ENCODE measurements at places on chromosomes 3 and 15.

DNA sequence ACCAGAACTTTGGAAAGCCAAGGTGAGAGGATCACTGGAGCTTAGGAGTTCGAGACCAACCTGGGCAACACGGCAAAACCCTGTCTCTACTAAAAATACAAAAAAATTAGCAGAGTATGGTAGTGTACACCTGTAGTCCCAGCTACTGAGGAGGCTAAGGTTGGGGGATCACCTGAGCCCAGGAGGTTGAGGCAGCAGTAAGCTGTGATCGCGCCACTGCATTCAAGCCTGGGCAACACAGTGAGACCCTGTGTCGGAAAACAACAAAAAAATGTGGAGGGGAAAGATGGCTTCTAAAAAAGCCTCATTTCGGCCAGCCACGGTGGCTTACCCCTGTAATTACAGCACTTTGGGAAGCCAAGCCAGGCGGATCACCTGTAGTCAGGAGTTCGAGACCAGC, 54.5 kb downstream of the SETD2 start:
- no peak for DNase-seq

DNA sequence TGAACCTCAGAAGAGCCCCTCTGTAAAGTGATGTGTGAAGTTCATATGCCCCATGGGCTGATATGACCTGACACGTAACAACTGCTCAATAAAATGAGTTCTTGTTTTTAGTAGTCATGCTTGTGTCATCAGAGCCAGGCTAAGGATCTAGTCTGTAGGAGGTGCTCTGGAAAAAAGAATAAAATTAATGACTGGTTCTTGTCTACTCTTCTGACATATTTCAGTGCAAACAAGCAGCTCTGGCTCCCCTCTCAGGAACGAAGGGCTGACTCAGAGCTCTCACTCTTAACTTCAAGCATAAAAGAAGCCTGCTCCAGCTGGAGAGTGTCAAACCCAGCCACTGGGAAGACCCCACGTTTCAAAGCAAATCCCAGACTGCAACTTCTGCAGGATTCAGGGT, 77.0 kb downstream of the LRIG1 start:
- DNase-seq: no peak

GRCh38 chr3:114674036-114674435, 380.2 kb downstream of the TIGIT start:
- peak; percentile 14 for DNase-seq

GRCh38 chr15:53448232-53449015, 311.0 kb downstream of the WDR72 start:
- DNase-seq: no peak

DNA sequence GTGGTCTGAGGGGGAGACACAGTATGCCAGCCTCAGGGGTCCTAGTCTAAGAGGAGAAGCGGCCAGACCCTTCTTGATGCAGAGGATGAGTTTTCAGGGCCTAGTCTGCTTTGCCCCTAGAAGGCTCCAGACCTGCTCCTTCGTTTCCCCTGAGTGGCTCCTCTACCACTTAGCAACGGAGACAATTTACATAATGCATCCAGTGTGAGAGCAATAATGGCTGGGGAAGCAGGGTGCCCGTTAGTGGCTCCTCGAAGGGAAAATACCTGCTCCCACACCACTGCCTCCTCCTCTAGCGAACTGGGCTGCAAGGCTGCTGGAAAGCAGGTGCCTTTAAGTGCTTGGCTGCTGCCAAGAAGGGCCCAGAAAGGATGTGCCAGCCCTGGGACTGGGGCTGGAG, 38.9 kb downstream of the CACNA2D2 start:
- DNase-seq: no peak

DNA sequence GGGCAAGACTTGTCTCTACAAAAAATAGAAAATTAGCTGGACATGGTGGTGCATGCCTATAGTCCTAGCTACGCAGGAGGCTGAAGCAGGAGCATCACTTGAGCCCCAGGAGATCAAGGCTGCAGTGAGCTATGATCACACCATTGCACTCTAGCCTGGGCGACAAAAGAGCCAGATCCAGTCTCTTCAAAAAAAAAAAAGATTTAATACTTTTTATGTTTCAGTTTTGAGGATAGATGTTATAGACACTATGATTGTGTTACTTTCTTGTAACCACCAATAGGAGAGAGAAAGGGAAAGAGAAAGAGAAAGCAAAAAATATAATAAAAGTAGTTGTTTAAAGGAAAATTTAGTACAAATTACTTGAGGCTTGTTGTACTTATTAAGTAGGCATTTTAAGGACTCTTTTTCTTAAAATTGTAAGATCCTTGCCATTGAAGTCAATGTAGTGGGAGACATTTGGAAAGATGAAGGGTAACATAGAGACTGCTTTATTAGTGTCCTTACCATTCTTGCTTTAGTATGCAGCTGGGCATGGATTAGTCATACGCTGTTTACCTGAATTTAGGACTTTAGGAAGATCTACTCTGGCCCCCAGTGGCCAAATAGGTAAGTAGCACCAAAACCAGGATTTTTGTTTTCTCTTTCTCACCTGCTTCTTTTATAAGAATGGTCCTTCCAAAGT, 35.1 kb upstream of the ZDHHC23 start:
- peak; percentile 90 for DNase-seq

DNA sequence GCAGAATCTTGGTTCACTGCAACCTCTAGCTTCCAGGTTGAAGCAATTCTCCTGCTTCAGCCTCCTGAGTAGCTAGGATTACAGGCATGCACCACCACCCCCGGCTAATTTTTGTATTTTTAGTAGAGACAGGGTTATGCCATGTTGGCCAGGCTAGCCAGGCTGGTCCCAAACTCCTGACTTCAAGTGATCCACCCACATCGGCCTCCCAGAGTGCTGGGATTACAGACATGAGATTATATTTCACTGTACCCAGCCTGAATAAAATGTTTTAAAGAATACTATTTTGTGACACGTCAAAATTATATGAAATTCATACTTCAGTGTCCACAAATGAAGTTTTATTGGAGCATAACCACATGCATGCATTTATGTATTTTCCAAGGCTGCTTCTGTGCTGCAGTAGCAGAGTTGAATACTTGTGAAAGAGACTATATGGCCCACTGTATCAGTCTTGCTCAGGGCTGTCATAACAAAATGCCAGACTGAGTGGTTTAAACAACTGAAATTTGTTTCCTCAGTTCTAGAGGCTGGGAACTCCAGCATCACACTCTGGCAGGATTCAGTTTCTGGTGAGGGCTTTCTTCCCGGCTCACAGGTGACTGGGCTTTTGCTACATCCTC, 77.2 kb downstream of the PRTG start:
- no peak for DNase-seq

GRCh38 chr3:50519471-50520089, 16.1 kb upstream of the CACNA2D2 start:
- DNase-seq: peak; percentile 67

- peak; percentile 73 for DNase-seq
These were observed at the start of gene IL12A for GRCh38 chr3:159988617-159989271. TSS of gene IL12A (plus strand) at chr3:159988835.

DNA sequence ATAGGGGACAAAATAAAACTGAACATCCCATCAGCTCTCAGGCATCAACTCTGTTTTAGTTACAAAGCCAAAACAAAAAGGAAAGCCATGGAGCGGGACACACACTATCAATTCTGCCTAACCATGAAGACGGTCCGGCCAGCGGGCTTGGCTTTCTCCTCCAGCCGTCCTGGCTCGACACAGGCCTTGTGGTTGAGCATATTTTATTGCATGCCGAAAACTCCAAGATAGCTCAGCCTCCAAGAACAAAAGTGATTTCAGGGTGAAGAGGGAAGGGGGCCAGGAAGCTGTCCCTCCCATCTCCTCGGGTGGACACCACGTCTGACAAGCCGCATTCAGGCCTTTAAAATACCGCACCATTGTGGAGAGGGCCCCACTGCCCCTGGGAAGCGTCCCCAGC, 31.2 kb downstream of the WNT5A start:
- DNase-seq: no peak

DNA sequence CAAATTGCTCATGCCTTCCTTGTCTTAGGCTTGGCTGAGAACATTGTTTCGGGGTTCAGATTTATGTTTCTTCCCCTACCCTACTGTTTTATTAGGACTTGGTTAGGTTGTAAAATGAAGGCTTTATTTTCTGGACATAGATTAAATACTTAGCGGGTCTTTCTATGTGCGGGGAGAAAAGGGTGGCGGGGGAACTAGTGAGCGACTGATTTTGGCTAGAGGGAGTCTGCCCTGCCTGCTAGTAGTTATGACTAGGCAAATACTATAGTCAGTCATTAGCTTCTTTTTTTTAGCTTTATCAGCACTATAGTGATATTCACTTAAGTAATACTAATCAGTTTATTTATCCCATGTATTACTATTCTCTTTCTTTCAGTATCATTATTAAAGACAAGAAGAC, 3.6 kb downstream of the CADM2 start:
- no peak for DNase-seq

GRCh38 chr15:74790080-74790916, 8.4 kb downstream of the CSK start:
- peak; percentile 51 for DNase-seq

DNA sequence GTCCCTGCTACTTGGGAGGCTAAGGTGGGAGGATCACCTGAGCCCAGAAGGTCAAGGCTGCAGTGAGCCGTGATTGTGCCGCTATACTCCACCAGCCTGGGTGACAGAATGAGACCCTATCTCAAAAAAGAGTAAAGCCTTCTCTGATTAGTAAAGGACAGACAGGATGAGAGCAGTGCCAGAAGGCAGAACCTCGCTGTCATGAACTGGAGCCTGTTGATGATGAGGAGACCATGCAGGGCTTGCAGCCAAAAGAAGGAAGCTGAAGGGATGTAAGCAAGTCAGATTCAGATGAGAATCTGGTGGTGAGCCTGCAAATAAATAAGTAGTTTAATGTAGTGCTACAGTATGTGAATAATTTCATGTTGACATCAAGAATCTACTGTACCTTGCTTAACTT, 52.8 kb downstream of the USP50 start:
- no peak for DNase-seq

GRCh38 chr3:88267847-88268246, 118.1 kb downstream of the C3orf38 start:
- no peak for DNase-seq

DNA sequence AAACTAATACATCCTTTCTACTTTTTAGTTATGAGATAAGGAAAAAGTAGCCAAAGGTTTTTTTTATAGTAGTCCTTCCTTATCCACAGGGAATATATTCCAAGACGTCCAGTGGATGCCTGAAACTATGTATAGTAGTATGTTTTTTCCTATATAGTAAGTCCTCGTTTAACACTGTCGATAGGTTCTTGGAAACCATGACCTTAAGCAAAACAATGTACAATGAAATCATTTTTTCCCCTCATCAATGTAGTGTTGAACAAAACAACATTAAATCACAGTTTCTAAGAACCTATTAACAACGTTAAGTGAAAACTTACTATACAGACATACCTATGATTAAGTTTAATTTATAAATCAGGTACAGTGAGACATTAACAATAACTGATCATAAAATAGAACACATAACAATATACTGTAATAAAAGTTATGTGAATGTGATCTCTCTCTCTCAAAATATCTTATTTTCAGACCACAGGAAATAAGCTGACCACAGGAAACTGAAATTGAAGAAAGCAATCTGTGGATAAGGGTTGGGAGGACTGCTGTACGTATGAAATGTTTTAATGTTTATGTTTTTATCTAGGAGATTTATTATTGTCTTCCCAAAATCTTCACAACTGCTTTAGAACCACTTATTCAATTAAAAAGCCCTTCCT, 20.6 kb downstream of the COPS2 start:
- DNase-seq: no peak

- DNase-seq: peak; percentile 84
These were observed 13.9 kb upstream of the PRICKLE2 start for GRCh38 chr3:64238971-64239667.

DNA sequence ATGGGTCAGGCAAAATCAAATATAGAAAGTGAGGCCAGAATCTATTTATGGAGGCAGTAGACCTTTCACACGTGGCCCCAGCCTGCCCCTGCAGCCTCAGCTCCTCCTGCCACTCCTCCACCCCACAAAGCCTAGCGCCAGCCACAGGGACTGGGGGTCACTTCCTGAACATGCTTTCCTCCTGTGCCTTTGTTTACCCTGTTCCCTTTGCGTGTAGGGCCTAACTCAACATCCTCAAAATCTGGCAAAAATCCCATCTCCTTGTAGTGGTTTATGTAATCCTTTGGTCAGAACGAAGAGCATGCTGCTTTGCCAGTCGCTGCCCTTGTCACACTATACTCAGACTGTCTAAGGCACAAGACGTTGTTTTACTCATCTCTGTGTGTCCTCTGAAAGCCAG, 39.6 kb downstream of the KBTBD12 start:
- no peak for DNase-seq
